ENCODE measurements at places on chromosomes 3 and 15.

DNA sequence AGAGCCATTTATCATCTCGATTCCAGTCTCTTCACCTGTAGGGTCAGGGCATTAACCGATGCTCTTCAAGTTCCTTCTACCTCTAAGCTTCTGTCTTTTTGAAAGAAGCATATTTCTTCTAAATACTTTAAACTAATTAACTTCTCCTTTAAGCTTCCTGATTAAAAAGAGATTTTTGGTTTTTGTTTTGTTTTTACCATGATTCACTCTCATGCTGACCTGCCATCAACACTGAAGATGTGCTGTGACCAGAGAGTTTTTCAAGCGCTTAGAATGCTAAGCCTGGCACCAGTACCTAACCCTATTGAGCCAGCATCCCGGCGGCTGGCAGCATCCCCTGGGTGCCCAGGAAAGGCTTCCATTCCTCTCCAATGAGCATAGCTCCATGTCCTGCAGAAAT is 89.3 kb downstream of the FOXP1 start:
- DNase-seq, result no peak

DNA sequence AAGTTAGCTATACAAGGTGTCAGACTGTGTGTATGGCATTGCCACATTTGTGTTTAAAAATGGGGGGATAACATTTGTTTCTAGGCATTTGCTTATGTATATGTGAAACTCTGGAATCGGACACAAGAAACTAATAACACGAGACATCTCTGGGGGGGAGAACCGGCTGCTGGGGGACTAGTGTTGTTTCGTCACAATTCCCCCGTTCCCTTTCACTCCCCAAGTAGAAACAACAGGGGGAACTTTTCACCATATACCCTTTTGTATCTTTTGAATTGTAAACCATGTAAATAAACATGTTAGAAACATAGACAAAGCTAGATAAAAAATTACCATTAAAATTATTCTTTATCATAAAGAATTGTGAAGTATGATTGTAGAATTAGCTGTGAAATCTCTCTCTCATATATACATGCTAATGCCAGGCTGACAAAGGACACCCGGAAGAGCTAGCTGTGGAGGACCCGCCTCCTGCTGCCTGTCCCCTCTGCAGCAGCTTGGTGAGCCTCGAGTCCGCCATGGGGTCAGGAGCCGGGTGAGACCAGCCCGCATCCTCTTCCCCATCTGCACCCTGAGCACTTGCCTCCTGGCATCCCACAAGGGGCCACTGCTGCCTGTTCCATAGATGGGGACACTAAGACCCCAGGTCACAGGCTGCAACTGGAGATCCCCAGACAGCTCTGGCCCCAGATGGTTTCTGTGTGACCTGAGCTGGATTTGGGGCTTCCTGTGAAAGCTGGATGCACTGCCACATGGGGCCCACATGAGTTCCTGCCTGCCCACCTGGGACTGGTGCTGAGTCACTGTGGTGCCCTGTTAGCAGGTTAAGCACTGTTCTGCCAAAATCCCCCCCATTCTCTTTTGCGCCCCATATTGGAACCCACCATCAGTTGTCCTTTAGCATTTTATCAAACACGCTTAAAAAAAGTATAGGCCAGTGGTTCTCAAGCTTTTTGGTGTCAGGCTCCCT is 91.6 kb downstream of the IQSEC1 start:
- no peak for DNase-seq

GRCh38 chr15:45112591-45113379 is 1.2 kb downstream of the DUOX2 start:
- DNase-seq, result no peak

- DNase-seq, result no peak
These were observed 43.4 kb downstream of the RETNLB start for GRCh38 chr3:108713816-108714215.

DNA sequence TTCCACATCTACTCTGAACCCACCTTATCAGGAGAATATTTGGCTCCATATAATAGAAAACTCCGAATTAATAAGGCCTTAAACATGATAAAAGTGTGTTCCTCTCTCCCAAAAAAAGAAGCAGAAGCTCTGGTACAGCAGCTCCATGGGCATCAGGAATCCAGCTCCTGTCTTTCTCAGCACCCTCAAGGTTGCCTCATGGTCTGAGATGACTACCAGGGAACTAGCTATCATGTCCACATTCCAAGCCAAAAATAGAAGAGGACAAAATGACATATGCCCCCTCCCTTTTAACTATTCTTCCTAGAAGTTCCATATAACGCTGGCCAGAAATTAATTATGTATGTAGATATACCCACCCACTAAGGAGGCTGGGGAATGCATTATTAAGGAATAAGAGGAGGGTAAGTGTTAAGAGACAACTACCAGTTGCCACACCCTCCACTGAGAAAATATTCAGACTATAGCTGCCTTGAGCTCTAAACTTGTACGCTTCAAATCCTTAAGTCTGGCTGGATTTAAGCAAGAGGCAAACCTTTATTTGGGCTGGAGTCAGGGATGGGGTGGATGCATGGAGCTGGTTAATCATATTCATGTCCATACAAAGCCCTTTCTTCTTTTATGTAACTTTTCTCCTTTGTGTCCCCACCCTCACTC is 35.8 kb upstream of the CTDSPL start:
- no peak for DNase-seq

- DNase-seq, result no peak
These were observed 73.4 kb upstream of the PRR23C start for GRCh38 chr3:139117883-139118760.

- DNase-seq, result no peak
These were observed 10.4 kb downstream of the TEX264 start for GRCh38 chr3:51681453-51681852.

- peak; percentile 17 for DNase-seq
These were observed 26.1 kb downstream of the PLXNB1 start for GRCh38 chr3:48403533-48404439.

DNA sequence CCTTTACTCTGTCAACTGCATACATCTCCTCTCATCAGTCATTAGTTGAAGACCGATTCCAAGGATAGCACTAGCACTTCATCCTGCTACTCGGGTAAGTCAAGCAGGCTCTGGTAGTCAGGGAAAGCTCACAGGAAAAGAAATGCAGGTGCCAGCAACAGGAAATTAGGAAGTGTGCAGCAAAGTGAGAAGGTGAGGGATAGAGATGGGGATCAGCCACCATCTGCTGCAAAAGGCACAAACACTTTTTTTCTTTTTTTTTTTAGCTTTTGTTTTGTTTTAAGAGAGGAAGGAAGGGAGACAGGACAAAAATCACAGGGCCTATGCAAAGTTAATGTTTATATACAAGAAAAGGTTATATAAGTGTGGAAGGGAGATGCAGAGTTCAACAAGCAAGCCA is 9.0 kb upstream of the BTLA start:
- DNase-seq, result no peak

GRCh38 chr3:1191026-1191425 is 98.2 kb downstream of the CNTN6 start:
- DNase-seq, result no peak

DNA sequence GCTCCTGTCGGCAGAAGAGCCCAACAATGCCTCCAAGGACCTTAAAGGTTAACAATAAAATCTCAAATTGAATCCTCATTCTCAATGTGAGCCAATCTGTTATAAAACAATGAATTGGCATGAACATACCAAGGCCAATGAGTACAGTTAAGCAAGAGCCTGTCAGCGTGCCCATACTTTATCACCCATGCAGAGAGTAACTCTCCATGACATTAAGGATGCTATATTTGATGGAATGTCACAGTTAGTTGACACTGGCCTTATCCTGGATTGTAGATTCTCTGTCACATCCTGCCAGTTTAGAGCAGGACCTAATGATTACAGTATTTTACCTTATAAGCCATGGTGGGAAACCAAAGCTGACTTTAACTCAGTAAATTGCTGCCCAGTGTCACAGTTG is 335.4 kb upstream of the MDFIC2 start:
- no peak for DNase-seq

DNA sequence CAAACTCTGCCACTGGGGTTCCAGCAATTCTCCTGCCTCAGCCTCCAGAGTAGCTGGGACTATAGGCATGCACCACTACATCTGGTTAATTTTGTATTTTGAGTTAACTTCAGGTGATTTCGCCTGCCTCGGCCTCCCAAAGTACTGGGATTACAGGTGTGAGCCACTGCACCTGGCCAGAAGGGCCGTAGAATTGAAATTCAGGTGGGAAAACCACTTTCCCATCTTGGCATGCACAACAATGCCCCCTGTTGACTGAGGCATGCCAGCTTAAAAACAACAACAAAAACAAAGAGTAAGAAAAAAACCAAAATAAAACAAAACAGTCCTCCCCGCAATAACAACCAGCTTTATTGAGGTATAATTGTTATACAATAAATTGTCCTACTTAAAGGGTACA is 32.6 kb upstream of the RAB11A start:
- DNase-seq, result no peak

DNA sequence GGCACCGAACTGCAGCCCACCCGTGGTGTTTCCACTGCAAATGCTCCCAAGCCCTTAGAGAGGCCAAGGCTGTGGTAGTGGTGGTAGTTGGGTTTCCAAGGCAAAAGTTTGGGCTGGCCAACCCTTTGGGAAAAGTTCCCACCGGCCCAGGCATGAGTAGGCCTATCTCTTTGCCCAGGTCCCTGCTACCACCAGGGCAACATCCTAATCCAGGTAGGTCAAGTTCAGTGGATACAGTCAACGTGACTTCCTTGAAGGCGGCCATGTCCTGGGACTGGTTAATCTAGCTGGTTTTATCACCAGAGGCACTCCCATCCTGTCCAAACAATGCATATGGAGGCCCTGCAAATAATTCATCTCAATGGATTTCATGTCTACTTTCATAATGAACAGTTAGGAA is 1.6 kb upstream of the ONECUT1 start:
- no peak for DNase-seq

GRCh38 chr3:18189282-18190050 is 235.7 kb downstream of the SATB1 start:
- no peak for DNase-seq

GRCh38 chr3:111714305-111714704 is 119.2 kb upstream of the ZBED2 start:
- no peak for DNase-seq

DNA sequence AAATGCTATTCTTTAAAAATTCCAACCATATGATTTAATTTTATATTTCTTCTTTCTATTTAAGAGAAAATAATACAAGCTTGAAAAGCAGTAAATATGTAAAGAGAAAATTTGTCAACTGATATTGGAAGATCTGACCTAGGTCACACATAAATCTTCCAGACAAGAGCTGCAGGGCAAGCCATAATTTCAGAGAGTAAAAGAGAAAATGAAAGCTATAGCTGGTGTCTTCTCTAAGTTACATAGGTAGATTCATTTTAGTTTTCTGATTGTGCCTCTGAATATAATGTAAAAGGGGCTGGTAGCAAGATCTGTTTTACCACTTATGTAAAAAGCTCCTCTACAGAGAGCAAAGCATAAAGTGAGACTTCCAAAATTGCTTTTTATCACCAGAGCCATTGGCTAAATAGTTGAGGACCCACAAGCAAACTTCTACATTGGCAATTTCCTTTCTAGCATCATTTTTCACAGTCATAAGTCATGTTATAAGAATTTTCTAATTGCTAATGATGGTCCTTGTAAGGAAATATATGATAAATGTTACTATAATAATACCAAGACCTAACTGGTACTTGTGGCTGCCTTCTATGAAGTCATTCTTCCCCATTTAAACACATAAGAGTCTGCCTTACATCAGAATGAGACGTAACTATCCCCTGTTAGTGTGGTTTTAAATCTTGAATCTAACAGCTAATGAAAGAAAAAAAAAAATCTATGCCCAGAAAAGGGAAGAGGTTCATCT is 80.8 kb upstream of the SKOR1 start:
- no peak for DNase-seq

GRCh38 chr3:74268753-74269152 is 345.7 kb downstream of the CNTN3 start:
- no peak for DNase-seq

- DNase-seq, result no peak
These were observed 314.2 kb downstream of the NTRK3 start for GRCh38 chr15:87942316-87942715.

DNA sequence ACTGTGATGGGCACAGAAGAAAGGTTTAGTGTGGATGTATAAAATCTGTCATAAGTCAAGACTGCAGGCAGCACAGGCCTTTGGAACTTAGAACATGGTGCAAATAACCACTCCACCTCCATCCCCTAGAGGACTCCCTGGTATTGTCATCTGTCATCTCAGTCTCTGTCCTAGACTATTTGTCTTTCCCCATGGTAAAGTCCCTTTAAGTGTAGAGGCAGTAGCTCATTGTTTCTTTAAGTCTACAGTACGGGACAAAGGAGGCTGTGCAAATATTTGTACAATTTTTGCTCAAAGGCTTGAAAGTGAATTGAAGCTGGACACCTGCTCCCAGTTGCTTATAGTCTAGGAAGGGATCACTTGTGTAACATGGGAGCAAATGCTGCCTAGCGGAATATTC is 3.2 kb upstream of the PXYLP1 start:
- DNase-seq, result no peak

DNA sequence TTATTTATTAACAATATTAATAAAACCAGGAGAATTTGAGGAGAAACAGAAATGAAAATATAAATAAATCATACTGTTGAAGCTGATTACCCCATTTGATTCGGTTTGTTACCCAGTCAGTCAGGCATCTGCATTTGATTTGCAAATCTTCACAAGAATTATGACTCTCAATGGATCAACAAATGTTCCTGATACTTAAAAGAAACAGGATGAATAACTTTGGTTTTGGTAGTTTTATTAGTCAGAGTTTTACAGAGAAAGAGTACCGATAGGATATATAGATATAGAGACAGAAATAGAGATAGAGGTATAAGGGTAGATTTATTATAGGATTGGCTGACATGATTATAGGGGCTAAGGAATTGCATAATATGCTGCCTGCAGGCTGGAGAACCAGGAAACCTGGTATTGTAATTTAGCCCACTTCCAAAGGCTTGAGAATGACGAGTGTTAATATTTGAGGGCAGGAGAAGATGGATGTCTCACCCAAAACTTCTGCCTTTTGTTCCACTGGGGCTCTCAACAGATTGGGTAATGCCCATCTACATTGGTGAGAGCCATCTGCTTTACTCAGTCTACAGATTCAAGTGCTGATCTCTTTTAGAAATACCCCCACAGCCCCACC is 241.6 kb upstream of the COL8A1 start:
- DNase-seq, result no peak

GRCh38 chr15:94001255-94001801 is 230.0 kb upstream of the MCTP2 start:
- no peak for DNase-seq

DNA sequence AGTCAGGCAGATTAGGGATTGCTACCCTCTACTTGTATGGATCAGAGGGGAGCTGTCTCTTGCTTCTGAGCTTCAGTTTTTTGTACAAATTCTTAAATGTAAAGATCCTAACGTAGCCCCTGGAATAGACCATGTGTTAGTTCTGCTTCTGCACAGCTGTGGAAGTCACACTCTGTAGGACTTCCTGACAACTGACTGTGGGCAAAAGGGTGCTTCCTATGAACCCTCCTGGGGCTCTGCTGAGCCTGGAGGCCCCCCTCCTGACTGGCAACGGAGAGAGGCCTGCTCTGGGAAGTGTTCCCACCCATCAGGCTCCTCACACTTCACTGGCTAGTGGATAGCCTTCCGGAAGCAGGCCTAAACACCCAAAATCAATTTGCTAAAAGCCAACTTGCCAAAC is 131.0 kb downstream of the RPLP1 start:
- no peak for DNase-seq
